ENCODE measurements at places on chromosomes 2 and 18. TPM values are rescaled to one million over a fixed set of nuclear protein-coding genes. Genes with fewer than 3 reads are reported as not detected.

DSEL gene
- 1.4 TPM for total RNA-seq

POTEI gene
- not detected for total RNA-seq

RAB6D gene
- not detected for total RNA-seq

GPR35 gene
- total RNA-seq = 0.28 TPM

TYMS gene
- 36.3 TPM for total RNA-seq

SLC4A5 gene
- 0.14 TPM for total RNA-seq

LHCGR gene
- total RNA-seq = not detected

REEP1 gene
- not detected for total RNA-seq

SLC9A4 gene
- not detected for total RNA-seq

CHRND gene
- not detected for total RNA-seq

ITPRID2 gene
- total RNA-seq = 59.0 TPM

Measured in airway epithelial cell (primary cell).